ENCODE measurements at places on chromosomes 12 and 14.

DNA sequence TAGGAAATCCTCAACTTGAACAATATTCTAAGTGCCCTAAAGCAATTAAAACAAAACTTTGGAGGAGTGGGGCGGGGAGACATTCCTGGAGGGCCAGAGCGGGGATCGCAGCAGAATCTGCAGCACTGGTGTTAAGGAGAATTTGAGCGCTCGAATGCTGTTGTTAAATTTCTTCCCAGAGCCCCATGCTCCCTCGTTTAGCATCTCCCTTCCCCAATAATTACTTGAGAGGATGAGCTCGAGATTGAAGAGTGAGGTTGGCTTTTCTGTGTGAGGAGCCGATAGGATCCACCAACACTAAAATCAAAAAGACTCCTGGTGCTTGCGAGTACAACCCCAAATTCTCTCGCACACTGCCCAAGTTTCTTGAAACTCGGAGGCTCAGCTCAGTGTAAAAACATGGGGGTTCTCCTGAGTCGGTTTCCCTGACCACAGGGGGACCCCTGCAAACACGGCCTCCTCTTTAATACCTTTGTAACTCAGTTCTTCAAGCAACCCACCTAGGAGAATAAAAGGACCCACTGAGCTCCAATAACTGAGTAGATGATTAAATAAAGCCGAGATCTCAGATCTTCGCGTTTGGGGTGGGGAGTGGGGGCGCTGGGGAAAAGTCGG is 10.2 kb upstream of the FOXG1 start:
- no peak for DNase-seq

DNA sequence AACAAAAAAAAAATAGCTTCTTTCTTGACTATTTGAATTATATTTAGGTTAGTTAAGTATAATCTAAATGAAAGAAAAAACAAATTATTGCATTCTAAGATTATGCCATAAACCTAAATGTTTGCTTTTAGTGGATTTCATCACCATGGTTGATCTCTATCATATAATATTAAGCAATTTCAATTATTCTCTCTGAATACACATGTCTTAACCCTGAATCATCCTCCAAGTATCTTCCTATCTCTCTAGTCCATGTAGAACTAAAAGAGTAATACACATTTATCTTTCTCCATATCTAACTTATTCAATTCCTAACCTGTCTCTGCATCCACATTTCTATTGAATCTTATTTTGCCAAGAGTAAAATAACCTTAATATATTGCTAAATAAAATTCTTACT is 59.6 kb downstream of the PPFIA2 start:
- no peak for DNase-seq

DNA sequence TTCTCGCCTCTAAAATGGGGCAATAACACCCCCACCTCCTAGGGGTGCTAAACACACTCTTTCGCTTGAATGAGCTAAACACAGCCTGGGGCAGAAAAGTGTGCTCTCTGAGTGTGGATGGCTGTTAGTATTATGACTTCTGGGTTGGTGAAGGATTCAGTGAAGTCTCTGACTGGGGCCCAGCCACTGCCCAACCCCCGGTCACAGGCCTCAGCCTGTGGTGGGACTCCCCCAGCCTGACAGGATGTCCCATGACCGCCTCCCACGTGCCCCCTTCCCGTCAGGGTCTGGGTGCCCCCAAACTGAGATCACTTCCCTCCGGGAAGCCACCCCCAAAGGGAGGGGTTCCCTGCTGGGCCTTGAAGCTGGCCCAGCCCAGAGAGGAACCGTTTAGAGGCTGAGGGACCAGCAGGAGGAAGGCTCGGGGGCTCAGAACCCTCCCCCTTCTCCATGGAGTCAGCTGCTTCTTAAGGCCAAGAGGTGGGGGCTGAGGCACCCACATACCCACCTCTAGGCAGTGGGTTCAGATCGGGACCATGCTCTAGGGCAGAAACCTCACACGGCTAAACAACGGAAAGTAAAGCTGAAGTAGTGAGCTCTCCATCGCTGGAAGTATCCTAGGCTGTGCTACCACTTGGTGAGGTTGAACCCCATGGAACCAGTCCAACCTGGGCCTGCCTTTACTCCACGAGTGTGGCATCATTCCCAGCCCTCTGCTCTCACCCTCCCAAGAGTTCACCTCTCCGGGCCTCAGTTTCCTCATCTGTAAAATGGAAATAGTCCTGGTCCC is 13.8 kb downstream of the DTX1 start:
- no peak for DNase-seq

- no peak for DNase-seq
Measured at GRCh38 chr12:122243965-122244364, 18.1 kb upstream of the DIABLO start.

DNA sequence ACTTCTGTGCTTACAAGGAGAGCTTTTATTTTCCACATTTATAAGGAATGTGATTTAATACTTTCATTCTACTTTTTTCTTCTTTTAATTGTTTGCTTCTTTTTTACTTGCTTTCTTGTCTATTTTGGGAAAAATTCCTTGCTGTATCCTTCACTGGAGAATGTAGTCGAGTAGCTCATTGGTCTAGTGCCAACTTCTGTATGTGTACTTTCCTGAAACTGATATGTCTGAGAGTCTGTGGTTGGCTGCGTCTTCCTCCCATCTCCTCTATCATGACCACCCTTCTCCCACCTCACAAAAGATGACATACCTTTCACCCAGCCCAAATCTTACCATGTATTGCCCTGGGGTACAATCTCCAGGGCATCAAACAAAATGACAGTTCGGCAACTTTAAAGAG is 51.8 kb downstream of the MSRB3 start:
- DNase-seq: no peak

DNA sequence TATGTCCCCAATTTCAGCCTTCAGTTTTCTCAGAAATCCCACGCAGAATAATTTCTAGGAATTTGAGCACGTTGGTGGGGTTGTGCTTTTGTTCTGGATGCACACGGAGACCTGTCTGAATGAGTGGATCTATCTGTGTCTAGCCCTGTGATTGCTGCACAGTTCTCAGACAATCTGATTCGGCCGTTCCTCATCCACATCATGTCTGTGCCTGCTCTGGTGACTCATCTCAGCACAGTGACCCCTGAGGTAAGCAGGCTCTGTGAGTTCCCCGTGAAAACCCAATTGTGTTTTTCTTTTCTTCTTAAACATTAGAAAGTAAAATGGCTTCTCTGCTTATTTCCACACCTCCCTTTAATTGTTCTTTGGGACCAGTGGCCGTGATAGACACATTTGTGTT is 20.2 kb downstream of the UBE3B start:
- DNase-seq: no peak

- no peak for DNase-seq
Measured at GRCh38 chr12:19550626-19551025, 111.3 kb downstream of the AEBP2 start.

DNA sequence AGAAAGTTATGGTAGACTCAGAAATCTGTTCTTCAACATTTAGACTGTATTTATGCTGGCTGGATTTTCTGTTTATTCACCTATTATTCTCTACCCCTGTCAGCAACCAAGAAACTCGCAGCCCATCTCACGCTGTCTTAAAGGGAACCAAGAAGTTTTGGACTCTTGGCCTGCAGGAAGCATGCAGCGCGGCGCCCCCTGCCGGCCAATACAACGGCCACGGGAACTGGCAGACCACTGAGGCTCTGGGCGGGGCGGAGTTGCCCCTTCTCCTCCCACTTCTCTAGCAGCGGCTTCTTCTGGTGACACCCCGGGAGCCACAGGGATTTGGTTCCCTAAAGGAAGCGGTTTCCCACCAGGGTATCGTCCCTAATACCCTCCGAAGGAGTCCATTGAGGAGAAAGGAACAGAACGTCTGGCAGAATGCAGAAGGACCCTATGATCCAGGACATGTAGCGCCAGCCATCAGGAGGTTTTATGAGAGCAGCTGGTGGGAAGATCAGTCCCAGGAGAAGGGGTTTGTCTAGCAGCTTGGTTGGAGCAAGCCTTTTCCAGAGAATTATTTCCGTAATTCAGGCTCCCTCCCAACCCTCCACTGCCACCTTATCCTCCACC is 21.0 kb upstream of the RNASE2 start:
- peak; percentile 43 for DNase-seq

DNA sequence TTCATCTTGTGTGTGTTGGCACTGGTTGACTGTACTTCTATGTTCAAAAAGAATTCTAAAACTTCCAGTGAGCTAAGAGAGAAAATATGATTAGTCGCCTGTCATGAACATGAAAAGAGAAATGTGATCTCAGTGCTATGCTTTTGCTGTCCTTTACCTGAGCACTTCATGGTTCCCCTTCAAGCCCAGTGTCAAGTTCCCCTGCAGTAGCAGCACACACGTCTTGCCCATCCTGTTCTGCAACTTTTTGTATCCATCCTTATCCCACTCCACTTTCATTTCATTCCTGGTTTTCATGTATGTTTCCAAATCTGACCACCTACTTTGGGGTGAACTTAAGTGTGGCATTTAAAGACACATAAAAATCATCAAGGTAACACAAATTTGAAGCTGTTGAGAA is 848.0 kb upstream of the USP15 start:
- DNase-seq: no peak

- DNase-seq: no peak
Measured at GRCh38 chr12:122749569-122750332, 2.9 kb upstream of the DENR start.

GRCh38 chr12:52741375-52742195 is 35.6 kb downstream of the KRT76 start:
- peak; percentile 66 for DNase-seq

- DNase-seq: peak; percentile 53
Measured at GRCh38 chr12:22377731-22378496, 43.4 kb upstream of the ST8SIA1 start.

GRCh38 chr14:104405360-104406226 is 174.0 kb upstream of the C14orf180 start:
- no peak for DNase-seq

GRCh38 chr14:76500480-76500879 is 124.5 kb downstream of the ESRRB start:
- no peak for DNase-seq

DNA sequence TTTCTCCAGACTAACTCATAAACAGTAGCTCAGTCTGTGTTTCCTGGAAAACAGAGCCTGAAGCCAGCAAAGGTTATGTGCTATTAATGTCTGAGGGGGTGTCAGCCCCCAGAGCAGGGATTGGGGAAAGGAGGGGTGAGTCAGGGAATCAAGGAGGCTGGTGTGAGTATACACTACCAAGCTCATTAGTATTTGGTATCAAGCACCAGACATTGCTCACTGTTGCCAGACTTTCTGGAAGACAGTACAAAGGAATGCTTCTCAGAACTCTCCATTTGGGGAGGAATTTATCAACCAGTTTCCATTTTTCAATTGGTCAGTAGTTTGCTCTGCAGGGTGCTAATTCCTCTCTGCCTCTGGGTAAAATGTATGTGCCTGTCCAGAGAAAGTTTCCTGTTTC is 443.4 kb downstream of the GLT1D1 start:
- DNase-seq: no peak

DNA sequence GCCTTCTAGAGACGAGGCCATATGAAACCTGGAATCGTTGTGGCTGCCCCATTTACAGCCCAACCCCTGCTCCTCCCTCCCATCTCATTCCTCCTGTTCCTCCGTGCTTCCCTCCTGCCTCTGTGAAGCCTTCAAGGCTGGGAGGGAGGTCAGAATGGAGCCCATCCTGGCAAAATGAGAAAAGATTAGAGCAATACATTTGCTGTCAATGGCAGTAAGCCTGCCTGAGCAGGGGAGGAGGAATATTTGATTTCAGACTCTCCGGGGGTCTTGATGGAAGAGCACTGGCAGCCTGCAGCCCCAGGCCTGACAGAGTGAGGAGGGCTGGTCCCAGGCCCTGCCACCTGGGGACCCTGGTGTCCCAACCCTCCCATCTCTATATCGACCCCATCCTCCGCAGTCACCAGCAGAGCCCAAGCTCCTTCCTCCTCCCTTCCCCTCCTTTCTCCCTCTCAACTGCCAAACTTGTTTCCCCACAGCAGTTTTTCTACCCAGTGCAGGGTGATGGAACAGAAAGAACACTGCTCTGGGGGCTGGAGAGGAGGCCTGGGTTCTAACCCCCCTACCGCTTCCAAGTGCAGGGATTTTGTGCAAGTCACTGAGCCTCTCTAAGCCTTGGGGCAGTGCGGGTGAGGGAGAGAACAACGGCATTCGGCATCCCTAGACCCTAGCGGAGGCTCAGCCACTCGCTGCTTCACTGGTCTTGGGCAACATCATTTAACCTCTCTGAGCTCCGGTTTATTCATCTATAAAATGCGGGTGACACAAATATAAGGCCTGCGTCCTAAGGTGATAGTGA is 16.0 kb upstream of the RACGAP1 start:
- no peak for DNase-seq
